ENCODE measurements at places on chromosomes 3 and 15. TPM values are rescaled to one million over a fixed set of nuclear protein-coding genes. Genes with fewer than 3 reads are reported as not detected.

PAQR5 gene
- 16.0 TPM for total RNA-seq

DNA sequence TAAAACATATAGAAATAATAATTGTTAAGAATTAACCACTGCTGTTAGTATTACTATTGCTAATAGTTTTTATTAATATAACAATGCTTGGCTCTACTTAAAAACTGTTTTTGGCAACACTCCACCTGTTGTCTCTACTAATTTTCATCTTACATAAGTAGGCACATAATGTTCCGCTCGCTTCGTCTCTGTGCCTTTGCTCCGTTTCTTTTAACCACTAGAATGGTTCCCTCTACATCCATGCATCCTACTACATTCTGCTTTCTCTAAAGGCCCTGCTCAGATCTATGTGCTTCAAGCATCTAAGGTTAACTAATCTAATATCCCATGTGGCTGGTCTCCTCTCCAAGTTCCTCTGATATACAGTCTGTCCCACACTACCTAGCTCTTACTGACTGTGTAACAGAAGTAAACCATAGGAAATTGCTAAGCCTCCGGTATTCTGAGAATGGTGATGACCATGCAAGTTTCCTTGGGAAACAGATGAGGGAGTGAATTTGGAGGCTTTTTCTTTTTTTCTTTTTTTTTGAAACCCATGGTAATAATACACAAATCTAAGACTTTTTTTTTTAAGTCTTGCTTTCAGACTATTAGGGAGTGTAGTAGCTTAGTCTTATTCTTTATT lies 138.3 kb downstream of the P3H2 start:
- no peak overlapping the region for H3K27ac ChIP-seq
- H3K27me3 ChIP-seq: no peaks in the 10 kb centered on the region
- no peak for DNase-seq
- H3K4me1 ChIP-seq: peaks cover 13% of the 10 kb centered on the region

DNA sequence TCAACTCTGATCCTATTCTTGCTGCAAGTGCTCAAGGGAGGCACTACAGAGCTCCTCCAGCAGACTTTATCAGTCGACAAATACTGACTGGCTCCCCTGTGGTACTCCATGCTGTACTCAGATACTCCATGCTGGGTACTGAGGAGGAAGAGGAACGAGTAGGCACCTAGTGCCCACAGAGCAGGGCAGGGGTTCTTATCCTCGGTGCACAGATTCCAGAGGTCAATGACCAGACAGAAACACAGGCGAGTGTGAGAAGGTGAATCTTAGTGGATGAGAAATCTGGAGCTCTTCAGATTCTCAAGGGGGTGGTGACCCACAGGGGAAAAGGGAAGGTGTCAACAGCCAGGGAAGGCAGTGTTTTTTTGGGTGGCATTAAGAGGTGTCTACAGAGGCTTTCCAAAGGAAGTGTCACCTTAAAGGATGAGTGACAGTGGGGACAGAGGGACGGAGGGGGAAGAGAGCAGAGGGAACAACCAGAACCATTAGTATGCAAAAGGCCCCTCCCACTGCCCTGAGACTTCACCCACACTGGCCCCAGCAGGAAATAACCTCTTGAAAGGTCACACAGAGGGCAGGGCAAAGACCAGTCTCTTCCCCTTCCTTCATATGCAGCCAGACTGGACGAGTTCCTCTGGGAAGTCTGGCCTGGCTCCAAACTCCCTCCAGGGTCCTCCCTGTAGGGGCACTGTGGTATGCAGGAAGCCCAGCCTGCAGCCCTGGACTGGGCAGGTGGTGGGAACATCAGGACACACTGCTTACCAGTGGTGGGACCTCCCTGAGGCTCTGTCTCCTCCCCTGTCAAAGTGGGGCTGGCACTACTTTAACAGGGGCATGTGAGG lies 27.5 kb downstream of the CCDC12 start:
- no peak overlapping the region for H3K4me3 ChIP-seq
- peaks cover 87% of the 10 kb centered on the region for H3K4me1 ChIP-seq
- no peaks in the 10 kb centered on the region for H3K36me3 ChIP-seq
- no peaks in the 10 kb centered on the region for H3K27me3 ChIP-seq
- DNase-seq: no peak

DNA sequence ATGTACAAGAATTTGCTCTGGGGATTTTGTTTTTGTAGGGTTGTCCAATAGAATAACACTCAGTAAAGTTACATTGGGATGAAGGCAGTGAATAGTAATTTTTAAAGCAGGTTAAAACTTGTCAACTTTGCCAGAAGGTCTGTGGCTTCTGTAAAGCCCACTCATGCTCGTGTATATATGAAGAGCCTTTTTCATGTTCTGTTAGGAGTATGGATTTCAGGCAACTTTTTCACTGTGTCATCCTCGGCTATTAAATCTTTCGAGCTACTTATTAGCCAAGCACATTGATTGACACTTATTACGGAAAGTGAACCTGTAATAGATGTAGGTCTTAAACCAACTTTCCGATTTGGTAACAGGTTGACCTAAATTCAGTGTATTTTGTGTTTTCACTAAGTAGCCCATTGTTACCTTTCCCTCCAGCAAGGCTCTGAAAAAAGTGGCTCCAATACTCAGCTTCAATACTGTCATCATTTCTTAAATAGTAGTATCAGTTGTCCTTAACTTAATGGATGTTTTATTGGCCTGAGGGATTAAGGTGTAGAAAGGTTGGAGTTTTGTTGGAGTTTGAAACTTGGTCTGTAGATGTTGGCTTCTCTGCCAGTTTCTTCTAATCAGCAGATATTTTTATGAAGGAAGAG lies 1.7 kb downstream of the PAK2 start:
- H3K27ac ChIP-seq: peak overlapping the region; percentile 97
- H3K4me1 ChIP-seq: peaks cover 9% of the 10 kb centered on the region
- H3K36me3 ChIP-seq: no peaks in the 10 kb centered on the region
- peak overlapping the region; percentile 94 for H3K4me3 ChIP-seq
- H3K27me3 ChIP-seq: no peaks in the 10 kb centered on the region
- no peak for DNase-seq

GRCh38 chr3:167110901-167111300 lies 269.2 kb downstream of the ZBBX start:
- no peaks in the 10 kb centered on the region for H3K27me3 ChIP-seq
- H3K4me1 ChIP-seq: no peaks in the 10 kb centered on the region
- no peak overlapping the region for H3K27ac ChIP-seq

- peak overlapping the region; percentile 94 for H3K27ac ChIP-seq
- H3K27me3 ChIP-seq: no peaks in the 10 kb centered on the region
- no peaks in the 10 kb centered on the region for H3K36me3 ChIP-seq
- DNase-seq: no peak
- H3K4me1 ChIP-seq: peaks cover 7% of the 10 kb centered on the region
Measured at GRCh38 chr3:70992562-70993204, 590.8 kb downstream of the FOXP1 start.

GRCh38 chr15:72315706-72316370 lies 4.1 kb downstream of the CELF6 start:
- H3K36me3 ChIP-seq: no peaks in the 10 kb centered on the region
- no peak overlapping the region for H3K27ac ChIP-seq
- no peak for DNase-seq
- no peaks in the 10 kb centered on the region for H3K27me3 ChIP-seq

Measured in esophagus squamous epithelium (tissue), 5 donors.